Naive B cell (primary cell): ENCODE measurements at places on chromosomes 2 and 18.

- no peak for DNase-seq
Observed at GRCh38 chr2:61566566-61566965, 28.4 kb upstream of the XPO1 start.

DNA sequence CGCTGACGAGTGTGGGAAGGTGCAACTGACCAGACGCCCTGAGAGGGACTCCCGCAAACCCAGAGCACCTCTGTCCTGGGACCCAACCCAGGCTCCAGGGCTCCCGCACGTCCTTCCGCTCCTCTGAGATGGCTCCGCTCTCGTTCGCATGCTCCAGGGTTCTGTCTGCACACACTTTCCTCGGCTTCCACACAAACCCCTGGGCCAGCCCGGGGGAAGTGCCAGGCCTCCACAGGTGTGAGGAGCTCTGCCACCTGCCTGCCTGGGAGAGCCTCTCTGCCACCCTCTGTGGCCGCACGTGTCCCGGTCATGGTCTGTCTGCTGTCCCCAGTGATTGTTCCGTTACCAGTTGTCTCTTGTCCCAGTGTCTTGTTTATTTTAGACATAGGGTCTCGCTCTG is 222.9 kb downstream of the HDAC4 start:
- no peak for DNase-seq

GRCh38 chr18:45227001-45227742 is 388.1 kb upstream of the SLC14A2 start:
- no peak for DNase-seq

GRCh38 chr2:103161456-103162289 is 399.8 kb downstream of the TMEM182 start:
- DNase-seq = no peak

DNA sequence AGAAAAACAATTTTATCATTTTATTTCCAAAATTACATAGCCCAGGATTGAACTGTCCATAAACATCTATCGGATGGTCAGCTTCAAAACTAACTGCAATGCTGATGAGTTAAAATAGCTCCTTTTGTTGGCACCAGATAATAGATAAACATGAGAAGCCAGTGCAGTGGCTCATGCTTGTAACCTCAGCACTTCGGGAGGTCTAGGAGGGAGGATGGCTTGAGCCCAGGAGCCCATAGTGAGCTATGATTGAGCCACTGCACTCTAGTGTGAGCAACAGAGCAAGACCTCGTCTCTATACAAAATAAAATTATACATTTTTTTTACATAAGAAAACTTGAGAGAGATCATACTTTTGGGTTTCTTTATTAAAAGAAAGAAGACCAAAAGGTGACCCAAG is 34.6 kb upstream of the IMPA2 start:
- no peak for DNase-seq

DNA sequence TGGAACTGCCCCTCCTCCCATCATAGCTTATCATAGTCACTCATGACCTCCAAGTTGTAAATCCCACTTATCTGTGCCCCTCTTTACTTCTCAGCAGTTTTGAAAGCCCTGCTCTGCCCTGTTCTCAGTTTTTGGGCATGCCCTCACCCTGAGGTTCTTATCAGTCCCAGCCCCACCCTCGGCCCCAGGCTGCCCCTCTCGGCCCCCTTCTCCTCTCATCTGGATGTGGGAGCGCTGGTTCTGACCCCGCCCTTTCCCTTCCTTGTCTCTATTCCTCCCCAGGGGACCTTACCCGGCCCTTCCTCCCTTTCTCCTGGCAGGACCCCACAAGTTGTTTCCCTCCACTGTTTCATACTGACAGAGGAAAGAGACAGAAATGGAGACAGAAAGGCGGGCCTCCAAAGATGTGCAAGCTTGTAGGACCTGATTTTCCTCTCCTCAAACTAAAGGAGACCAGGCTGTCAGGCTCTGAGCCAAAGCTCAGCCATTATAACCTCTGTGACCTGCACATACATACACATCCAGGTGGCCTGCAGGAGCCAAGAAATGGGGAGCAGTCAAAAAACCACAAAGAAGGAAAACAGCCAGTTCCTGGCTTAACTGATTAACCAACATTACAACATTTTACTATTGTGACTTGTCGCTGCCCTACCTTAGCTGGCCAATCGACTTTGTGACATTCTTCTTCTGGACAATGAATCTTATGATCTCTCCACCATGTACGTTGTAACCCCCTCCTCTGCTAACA is 171.0 kb upstream of the HS6ST1 start:
- DNase-seq = no peak

GRCh38 chr2:199307461-199307860 is 150.3 kb downstream of the SATB2 start:
- DNase-seq = no peak

DNA sequence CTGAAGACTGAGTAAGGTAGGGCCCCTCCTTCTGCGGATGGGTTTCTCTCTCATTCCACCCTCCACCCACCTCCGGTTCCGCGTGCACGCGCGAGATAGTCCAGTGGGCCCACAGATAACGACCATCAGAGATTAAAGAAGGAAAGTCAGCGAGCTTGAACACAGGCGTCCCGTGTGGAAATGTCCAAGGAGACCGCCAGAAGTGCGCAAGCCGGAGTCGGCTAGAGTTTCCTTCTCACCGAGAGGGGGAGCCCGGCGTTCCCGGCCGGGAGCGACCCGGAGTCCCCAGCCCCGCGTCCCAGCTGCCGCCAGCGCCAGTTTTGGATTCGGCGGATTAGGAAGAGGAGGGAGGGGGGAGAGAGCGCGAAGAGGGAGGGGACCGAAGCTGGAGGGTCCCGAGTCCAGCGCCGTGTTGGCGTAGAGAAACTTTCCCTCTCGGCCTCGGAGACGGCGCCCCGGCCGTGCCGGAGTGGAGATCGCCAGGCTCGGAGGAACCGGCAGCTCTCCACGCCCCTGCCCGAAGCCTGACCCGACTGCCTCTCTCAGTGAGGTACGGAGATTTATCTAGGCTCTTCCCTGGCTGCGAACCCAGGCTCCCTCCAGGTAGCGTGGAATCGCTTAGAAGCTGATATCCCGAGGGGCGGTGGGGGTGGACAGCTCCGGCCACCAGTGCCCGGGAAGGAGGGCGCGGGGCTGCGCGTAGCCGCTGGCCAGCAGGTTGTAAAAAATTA is at the start of gene GULP1:
Gene GULP1, plus strand, starts transcription at position 258 of the 731 bp plus-strand sequence. CDS start 185,829 bp downstream, outside the sequence.
- no peak for DNase-seq

DNA sequence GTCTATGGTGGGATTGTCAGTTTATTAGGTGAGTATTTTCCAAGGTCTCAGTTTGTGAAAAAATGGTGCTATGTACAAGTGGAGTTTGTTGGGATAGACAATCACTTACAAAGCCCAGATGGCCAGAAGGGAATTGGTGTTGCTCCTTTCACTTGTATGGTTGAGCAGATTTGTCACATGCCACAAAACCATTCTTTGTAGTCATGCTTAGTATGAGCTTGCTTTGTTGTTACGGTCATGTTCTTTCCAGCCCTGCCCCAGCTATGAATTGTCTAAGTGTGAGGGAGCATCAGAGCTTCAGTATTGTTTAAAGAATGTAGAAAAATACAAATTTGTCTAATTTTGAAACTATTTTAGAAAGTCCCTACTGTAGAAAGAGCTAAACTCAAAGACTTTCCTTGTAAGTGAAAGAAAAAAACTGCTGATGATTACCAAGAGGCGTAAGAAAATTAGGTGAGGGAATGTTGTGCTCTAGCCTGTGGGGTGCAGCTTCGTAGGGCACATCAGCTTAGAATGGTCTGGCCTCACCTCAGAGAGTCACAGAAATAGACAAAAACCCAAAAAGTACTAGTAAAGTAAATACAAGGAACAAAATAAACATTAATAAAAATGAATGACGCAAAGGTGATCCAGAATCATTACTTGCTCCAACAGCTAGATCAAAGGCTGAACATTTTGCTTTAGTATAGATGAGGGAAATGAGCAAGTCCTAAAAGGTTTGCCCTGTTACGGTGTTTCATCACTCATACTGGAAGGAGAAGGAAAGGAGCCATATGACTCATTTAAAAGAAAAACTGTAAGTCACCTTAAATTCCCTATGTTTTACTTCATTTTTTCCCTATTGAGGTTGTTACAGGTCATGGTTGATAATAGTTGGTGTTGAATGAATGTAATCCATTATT is 9.2 kb downstream of the TGIF1 start:
- no peak for DNase-seq

GRCh38 chr2:213696442-213696841 is 412.2 kb downstream of the SPAG16 start:
- DNase-seq = no peak

GRCh38 chr2:148885209-148885608 is 10.2 kb downstream of the KIF5C start:
- DNase-seq = no peak

- DNase-seq = no peak
Observed at GRCh38 chr18:58217052-58217451, 173.0 kb downstream of the NEDD4L start.

GRCh38 chr2:236643480-236643879 is 73.9 kb downstream of the ACKR3 start:
- no peak for DNase-seq

DNA sequence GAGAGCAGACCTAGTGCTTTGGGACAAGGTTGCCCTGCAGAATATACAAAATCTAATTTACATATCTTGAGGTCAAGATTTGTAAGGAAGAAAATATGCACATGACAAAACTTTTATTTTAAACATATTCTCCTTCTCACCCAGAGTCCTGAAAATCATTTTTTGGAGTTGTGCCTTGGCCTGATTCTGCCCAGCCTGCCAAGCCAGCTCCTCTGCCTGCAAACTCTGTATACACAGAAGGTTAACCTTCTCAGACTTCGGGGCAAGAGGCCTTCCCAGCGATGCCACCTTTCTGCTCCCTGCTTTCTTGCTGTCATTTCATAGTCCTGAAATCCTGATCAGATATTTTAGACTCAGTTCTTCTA is 95.8 kb upstream of the CAVIN2 start:
- DNase-seq = no peak

DNA sequence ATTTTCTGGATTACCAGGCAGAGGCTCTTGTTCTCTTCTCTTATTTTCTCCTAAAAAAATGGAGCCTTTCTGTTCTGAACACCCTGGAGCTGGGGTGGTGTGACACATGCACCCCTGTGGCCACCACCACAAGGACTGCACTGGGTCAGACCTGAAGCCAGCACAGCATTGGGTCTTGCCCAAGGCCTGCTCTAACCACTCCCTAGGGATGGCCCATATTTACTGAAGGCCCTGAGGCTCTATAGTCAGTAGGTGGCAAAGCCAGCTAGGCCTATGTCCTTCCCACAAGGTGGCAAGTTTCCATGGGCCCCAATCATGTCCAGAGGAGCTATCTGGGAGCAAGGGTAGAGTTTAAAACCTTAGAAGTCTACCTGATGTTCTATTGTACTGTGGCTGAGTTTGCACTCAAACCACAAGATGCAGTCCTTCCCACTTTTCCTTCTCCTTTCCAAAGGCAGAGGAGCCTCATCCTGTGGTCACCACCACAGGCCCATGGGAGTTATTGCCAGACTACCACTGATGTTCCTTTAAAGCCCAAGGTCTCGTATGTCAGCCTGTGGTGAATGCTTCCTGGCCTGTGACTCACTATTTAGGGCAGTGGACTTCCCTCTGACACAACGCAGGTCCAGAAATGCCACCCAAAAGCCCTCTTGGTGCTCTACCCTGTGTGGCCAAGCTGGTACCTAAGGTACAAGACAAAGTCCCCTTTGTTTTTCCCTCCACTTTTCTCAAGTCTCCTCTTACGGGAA is 15.0 kb upstream of the FMNL2 start:
- DNase-seq = no peak

- peak; percentile 49 for DNase-seq
Observed at GRCh38 chr2:233867993-233868532, at the start of gene MSL3B. MSL3B (minus strand) TSS chr2:233868386.
